Aorta (tissue), 5 donors: ENCODE measurements at places on chromosomes 7 and 10. TPM values are rescaled to one million over a fixed set of nuclear protein-coding genes. Genes with fewer than 3 reads are reported as not detected.

Gene SYT15
- 8.8 TPM for total RNA-seq

Gene C10orf143
- total RNA-seq, result 1.9 TPM

Gene ZNF25
- total RNA-seq, result 23.2 TPM

Gene CRCP
- total RNA-seq, result 29.5 TPM

GRCh38 chr7:29255906-29256692, 61.5 kb downstream of the CHN2 start:
- DNase-seq, result no peak

DNA sequence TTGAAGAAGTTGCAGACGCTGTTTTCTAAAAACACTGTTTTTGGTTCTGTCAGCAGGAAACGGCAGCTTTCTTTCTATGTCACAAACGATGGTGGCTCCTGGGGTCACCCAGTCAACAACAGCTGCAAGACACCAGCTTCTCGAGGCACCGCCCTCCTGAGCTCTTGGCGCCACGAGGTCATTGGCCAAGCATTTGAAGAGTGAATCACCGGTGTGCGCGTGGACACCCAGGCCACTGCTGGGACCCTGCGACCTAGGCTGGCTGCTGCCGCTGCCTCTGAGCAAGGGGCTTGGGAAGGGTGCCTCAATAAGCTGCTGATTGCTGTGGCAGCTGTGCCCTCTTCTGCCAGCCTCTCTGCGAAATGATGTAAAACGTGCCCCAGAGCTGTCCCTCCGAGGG, 22.5 kb upstream of the VIPR2 start:
- DNase-seq, result no peak

- DNase-seq, result no peak
Measured at GRCh38 chr10:61487506-61487905, 34.3 kb upstream of the TMEM26 start.
